ENCODE measurements at places on chromosomes 5 and 9. TPM values are rescaled to one million over a fixed set of nuclear protein-coding genes. Genes with fewer than 3 reads are reported as not detected.

DNA sequence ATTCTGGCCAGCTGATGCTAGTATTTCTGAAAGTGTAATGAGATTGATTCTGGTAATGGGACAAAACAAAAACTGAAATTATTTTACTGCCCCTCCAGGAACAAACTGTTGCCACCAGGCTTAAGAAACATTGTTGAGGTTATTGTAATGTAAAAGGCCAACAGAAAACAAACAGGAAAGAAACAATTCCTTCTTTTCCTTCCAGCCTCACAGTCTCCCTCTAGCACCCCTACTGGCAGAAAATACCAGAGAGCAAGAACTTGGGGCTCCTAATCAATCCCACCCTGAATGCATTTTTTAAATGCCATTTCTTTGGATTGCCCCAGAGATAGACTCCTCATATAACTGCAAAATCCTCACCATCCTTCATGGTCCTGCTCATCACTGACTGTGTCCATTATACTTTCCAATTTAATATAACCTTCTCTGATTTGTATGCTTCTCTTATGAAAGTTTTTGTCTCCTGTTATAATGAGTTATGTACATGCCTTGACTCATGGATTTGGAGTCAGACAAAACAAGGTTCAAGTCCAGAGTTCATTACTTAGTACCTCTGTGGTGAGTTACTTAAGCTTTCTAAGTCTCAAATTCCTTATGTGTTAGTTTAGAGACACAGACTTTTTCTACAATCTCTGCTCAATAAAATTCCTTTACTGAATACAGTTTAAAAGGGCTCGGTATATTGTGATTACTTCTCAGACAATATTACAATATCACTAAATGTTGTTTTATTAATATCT lies 157.9 kb upstream of the FBN2 start:
- DNase-seq, result peak; percentile 61

SYNPO gene
- total RNA-seq, result 4.2 TPM

DNA sequence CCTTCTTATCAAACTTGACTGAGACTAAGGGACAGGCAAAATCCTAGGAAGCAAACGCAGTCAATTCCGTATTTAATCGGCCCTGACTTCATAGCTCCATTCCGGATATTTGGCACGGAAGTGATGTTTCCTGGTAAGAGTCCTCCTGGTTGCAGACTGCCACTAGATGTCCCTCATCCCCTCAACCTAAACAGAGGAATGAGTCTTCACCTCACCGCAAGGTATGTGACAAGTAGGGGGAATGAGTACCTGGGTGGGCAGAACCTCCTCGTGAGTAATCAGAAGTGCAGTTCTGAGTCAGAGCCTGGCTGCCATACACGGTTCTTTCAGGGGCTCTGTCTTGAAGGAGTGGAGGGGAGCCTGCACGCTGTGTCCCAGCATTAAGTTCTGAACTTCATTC lies 173.6 kb downstream of the MUSK start:
- peak; percentile 69 for DNase-seq

GRCh38 chr5:171115519-171115918 lies 193.5 kb upstream of the TLX3 start:
- no peak for DNase-seq

ELL2 gene
- total RNA-seq, result 28.6 TPM

DNA sequence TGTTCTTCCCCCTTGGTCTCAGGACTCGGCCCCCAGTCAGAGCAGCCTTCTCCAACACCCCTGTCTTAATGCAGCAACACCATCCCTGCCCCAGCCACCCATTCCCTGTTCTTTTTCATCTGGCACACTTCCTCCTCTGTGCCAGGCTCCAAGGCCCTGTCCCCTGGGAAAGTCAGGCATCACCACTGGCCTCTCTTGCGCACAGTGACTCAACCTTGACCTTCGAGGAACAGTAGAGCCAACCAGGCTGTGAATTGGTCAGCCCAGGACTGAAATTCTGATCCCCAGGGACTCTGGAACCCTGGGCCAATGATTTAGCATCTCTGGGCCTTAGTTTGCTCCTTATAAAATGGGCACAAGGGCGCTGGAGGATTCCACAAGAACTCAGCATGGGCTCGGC lies 10.5 kb upstream of the RALGDS start:
- DNase-seq, result no peak

UGT3A2 gene
- total RNA-seq, result 13.5 TPM

DNA sequence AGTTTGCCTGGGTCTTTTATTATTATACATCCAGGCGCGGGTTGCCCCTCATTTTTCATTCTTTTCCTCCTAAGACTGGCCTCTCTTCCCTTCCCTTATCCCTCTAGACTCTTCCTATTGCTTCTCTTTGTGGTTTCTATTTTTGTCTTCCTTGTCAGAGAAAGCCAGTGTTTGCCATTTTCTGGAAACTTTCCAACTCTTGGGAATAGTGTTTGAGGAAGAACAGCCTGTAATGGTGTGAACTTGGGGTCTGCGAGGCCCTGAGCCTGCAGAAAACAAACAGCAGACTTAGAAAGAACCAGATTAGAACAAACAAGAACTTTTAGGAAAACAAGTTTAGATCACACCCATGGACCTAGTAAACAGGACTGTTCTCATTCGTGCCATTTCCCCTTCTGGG lies 15.5 kb downstream of the PRKACG start:
- DNase-seq, result no peak

DNA sequence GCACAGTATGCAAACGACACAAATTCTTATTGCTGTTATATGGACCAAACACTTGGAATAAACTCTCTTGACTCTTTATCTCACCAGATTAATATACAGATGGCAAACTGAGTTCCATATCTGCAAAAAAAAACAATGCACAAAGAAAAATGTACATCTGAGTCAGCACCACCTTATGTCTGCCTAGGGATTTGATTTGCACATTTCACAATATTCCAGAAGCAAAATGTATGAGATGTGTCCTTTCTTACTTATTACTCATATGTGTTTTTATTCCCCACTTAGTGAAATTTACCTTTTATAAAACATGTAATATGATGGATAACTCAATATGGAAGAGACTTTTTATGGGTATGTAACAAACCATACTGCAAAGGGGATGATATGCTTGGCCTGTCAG lies 236.9 kb downstream of the GLIS3 start:
- no peak for DNase-seq

TRPM3 gene
- total RNA-seq, result 2.3 TPM

PDE6A gene
- total RNA-seq, result not detected

DNA sequence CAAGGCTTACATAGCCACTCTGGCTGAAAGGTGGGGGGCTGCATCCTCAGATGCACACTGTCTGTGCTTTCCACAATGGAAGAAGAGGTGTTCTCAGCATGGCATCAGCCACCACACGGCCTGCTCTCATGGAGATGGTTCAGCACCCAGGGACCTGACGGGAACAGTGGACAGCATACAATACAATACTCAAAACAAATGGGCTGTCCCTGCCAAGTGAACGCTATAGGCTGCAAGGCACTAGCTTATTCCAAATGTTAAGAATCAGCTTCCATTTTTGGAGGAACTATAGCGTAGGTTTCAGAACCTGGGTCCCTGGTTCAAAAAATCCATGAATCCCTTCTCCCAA lies 77.2 kb downstream of the ZNF608 start:
- DNase-seq, result no peak

DBH gene
- total RNA-seq, result not detected

NRARP gene
- 12.1 TPM for total RNA-seq

GFI1B gene
- total RNA-seq, result 0.67 TPM

DNA sequence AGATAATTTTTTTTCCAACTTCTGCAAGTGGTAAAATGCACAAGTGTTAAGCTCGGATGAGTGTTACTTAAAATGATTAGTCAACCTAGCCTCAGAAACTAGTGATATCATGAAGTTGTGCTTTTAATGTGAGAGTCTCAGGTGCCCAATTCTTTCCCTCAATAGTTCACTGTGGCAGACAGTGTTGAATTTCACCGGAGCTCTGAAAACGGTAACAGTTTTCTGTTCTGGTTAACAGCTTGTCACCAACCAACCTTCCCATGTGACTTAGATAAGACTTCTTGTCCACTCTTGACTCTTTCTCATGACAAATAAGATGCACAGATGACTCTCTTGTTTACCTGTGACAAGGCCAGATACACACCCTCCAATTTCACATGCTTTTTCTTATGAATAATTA lies 125.5 kb downstream of the OSTF1 start:
- no peak for DNase-seq

TLN1 gene
- 104 TPM for total RNA-seq

TMEFF1 gene
- total RNA-seq, result 56.5 TPM

- DNase-seq, result peak; percentile 61
Measured at GRCh38 chr5:61139094-61139873, 23.0 kb downstream of the SMIM15 start.

TMC1 gene
- total RNA-seq, result 0.09 TPM

DNA sequence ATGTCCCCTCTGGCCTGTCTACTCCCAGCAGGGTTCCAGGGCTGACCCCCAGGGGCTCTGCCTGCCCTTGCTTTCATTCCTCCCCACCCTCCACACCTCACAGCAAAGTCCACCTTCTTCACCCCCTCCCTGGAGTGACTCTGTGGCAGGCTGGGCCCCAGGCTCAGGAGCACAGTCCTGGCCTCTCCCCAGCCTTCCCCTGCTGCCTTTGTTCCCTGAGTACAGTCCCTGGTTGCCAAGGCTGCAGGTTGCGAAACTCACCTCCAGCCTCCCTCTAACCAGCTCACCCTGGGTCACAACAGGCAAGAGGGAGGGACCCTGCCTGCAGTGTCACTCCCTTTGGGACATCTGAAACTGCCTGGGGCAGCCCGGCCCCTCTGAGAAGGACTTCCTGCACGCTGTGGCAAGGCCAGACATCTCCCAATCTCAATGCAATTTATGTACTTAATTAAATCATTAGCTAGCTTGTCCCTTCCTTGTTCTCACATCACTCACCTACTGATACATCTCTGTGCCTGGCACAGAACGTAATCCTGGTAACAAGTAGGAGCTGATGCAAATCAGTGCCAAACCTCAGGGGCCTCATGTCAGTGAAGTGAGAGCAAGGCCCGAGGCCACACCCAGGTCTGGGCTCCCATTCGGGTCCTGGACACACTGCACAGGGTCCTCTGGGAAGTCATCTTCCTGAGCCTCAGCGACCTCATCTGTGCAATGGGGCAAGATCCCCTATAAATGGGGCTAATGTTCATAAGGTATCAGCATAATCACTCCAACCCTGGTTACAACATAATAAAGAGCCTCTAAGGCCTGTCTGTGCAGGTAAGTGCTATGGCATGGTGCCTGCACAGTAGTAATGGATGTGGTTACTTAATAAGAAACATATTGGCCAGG lies 27.3 kb upstream of the TRIM14 start:
- no peak for DNase-seq

- peak; percentile 82 for DNase-seq
Measured at GRCh38 chr5:76074487-76075065, 8.6 kb upstream of the SV2C start.

DNA sequence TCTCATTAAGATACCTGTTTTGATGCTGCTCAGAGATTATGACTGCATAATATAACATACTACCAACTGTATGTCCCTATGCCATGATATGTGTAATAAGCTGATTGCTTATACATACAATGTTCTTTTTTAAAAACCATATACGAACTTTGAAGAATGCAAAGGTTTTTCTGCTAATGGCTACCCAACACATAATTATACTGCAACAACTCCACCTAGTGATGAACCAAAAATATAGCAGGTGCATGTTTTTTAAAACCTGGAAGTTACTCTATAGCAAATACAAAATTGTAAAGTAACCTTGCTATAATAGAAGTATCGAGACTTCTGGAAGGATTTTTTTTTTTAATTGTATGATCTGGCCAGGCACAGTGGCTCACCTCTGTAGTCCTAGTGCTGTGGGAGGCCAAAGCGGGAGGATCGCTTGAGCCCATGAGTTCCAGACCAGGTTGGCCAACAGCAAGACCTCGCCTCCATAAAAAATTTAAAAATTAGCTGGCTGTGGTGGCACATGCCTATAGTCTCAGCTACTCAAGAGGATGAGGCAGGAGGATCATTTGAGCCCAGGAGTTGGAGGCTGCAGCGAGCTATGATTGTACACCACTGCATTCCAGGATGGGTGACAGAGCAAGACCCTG lies 49.1 kb downstream of the HOMER1 start:
- DNase-seq, result no peak

RGS7BP gene
- 3.3 TPM for total RNA-seq

ZNF366 gene
- not detected for total RNA-seq

DNA sequence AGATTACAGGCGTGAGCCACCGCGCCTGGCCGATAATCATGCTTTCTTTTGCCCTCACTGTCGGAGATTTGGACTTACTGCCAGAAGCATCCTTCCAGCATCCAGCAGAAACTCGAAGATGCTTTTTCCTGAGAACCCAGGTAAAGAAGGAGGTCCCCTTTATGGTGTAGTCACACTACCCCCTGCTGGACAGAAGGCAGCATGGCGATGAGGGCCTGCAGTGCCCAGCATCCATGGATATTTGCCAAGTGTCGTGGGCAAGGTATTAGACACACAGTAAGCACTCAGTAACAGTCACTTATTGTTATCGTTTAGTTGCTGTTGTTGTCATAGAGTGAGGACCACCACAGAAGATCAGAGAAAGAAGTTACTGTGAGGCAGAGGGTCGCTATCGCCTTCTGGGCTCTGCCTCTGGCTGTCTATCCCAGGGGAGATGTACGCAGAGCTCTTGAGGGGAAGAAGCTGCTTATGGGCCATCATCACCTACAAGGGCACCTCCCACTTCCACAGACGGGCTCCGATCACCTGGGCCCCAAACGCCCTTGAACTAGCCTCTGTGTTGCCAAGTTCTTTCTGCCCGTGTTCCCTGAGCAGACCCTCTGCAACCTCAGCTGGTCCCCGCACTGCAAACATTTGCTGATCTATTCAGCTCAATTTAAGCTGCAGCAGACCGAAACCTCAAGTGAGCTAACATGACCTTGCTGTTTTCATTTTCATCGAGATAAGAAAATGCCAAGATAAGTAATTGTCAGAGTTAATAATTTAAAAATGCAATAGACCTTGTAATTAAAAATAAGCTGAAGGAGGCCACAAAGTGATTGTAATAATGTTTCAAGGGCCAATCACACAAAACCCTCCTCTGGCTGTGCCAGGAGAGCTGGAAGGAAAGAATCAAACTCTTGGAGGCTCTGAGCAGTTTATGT lies 23.9 kb downstream of the C5orf15 start:
- DNase-seq, result peak; percentile 89

DNA sequence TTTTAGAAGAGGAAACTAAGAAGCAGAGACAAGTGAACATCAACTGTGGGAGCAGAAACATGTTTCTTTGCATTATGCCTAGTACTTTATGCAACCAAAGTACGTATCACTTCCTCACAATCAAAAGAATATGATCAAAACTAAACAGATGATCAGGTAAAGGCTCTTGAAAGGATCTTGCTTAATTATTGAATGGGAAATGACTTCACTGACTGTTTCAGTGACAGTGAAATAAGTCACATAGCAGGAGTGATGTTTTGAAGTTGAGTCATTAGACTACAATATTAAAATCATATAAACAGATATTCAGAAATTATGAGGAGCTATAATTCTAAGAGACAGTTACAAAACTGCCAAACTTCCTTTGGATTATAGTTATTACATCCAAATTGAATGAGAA lies 527.3 kb downstream of the MTRR start:
- no peak for DNase-seq

POU5F2 gene
- total RNA-seq, result 0.53 TPM

WNK2 gene
- 80.1 TPM for total RNA-seq

Data from endodermal cell (in vitro differentiated cells).